AML-193 (cell line): ENCODE measurements at places on chromosomes 16 and 17.

GRCh38 chr17:15892731-15893657, 51.9 kb upstream of the ADORA2B start:
- no peak for DNase-seq

GRCh38 chr17:80781211-80781610, 210.4 kb upstream of the CHMP6 start:
- DNase-seq, result peak; percentile 87

- no peak for DNase-seq
These were observed 200.3 kb upstream of the MPHOSPH6 start for GRCh38 chr16:82370282-82370681.

DNA sequence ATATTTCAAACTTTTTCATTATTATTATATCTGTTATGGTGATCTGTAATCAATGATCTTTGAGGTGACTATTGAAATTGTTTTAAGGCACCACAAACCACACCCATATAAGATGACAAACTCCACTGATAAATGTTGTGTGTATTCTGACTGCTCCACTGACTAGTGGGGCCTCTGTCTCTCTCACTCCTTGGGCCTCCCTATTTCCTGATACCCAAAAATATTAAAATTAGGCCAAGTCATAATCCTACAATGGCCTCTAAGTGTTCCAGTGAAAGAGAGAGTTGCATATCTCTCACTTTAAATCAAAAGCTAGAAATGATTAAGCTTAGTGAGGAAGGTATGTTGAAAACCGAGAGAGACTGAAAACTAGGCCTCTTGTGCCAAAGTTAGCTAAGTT, 23.4 kb downstream of the CYLD start:
- DNase-seq, result no peak

DNA sequence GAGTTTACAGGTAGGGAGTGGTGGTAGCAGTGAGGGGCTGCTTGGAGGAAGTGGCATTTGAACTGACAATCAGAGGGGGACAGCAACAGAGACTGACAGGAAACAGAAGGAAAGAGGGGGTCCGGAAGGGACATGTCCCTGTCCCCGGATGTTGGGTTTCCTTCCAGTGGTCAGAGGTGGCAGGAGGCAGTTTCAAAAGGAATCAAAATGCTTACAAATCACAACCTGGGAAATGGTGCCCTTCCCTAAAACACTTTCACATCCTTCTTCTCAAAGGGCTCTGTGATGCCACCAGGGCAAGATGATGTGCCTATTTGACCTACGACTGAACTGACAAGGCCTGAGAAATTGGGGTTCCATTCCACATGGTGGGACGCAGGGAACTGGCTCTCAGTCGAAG, 19.7 kb downstream of the ADGRG1 start:
- no peak for DNase-seq

- DNase-seq, result no peak
These were observed 62.0 kb upstream of the CRHR1 start for GRCh38 chr17:45722161-45722560.

DNA sequence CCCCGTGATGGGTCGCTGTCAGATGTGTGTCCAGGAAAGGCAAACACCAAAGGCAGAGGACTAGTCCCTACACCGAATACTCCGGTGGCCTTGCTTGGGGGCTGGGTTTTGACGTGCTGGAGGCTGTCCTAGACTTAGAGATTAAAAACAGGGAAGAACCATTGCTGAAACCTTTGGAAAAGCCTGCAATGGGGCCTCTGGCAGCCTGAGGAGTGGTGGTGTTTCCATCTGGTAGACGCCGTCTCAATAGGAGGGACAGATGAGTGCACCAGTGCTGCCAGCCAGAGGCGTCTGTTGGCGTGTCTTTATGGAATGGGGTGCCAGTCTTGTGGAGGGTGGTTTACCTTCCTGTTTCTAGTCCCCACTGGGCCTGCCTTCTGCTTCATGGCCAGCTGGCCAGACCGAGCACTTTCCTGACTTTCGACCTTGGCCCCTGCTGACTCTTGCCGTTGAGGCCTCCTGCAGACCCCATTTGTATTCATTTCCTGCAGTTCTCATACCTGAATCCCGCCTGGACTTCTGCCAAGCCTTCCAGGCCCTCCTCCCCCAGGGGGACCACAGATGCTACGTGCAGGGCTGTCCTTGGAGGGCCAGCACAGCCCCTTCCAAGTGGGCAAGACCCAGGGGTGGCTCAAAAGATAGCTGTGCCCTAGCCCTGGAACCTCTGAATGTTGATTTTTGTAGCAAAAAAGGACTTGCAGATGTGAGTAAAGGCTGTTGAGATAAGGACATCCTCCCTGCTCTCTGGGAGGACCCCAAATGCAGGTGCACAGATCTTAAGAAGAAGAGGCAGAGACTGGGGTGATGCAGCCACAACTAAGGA, 1.9 kb upstream of the DNASE1 start:
- no peak for DNase-seq

DNA sequence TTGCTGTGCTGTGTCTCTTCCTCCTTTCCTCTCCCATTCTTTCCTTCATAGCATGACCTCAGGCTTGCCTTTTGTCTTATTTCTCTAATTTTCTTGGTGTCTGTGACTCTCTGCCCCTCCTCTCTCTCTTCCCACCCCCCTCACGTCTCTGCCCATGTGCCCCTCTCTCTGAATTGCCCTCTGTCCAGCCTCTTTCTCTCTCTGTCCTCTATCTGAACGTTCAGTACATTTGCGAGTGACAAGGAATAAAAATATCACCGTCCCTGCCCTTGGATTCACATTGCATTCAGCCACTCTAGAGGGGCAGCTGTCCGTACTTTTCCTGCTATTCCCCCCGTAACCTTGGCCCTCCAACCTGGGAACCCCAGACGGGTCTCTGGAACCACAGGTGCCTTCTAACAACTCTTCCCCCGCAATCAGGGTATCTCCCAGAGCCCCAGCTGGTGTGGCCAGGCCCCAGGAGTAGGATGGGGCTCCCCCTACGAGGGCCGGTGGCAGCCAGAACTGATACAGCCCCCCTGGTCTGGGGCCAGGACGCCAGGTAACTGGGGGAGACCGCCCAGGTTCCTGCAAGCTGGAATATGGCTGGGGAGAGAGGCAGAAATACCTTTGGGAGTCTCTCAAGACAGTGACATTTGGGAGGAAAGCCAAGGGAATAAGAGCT, 1.8 kb downstream of the KIF1C start:
- DNase-seq, result no peak

DNA sequence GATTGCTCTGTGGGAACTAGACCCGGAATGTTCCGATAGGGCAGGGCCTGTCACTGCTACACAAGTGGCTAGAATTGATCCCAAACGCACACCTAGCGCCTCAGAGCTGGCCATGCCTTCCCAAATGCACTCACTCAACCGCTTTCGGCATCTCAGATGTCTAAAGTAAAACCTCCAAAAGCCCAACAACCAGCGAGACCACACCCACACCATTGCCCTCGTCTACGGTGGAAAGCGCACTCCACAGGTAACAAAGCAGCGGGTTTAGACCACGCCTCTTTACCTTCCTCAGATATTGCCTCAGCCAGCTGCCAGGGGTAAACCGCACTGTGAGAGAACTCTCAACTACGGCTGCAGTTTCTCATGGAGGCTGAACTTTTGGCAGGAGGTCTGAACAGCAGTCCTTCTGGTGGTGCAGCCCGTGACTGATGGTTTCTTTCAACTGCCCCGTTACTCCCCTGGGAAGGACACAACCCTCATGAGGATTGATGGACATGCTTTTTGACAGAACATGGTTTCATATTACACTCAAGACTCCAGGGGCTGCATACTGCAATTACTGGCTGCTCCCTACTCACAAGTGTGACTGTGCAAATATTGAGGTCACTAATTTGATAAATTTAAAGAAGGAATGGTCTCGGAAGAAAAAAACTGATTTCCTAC, 34.5 kb downstream of the USP7 start:
- no peak for DNase-seq
